Osteoblast (primary cell): ENCODE measurements at places on chromosomes 6 and 20. TPM values are rescaled to one million over a fixed set of nuclear protein-coding genes. Genes with fewer than 3 reads are reported as not detected.
A peak's percentile ranks its signal among the peaks of the same experiment; 100 is the strongest.

GRCh38 chr20:58996226-58996611 lies 10.8 kb downstream of the CTSZ start:
- H3K4me1 ChIP-seq = no peaks in the 10 kb centered on the region
- H3K27me3 ChIP-seq = no peaks in the 10 kb centered on the region
- H3K36me3 ChIP-seq = peaks cover 89% of the 10 kb centered on the region
- H3K27ac ChIP-seq = no peak overlapping the region

DNA sequence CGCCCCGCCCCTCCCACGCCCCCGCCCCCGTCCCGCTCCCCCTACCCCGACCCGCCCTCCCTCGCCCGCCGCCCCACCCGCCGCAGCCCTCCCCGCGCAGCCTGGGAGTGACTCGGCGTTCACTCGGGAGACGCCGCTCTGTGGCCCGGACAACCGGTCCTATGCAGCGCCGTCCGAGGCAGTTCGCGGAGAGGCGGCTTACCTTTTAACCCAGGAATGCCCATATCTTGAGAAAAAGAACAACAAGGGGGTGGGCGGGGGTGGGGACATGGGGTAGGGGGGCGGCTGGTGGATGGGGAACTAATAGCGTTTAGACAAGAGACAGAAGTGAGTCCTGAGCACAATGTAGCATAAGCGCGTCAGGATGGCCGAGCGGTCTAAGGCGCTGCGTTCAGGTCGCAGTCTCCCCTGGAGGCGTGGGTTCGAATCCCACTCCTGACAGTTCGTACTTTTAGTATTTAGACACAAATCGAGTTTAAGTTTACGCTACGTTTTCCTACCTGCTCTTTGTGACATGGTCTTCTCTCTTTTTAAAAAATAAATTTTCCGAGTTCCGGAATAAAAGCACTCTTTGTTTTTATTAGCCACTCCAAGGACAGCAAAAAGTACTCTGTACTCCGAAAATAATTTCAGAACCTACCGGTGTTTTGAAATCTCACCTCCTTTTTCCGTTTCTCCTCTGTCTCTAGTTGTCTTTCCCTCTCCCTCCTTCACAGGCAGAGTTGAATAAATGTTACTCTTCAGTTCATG lies 17.1 kb upstream of the HMGN4 start:
- peak; percentile 99 for DNase-seq
- H3K27me3 ChIP-seq = no peaks in the 10 kb centered on the region
- no peaks in the 10 kb centered on the region for H3K36me3 ChIP-seq
- H3K4me3 ChIP-seq = peak overlapping the region; percentile 79
- peak overlapping the region; percentile 62 for H3K27ac ChIP-seq
- H3K4me1 ChIP-seq = peaks cover 5% of the 10 kb centered on the region

DNA sequence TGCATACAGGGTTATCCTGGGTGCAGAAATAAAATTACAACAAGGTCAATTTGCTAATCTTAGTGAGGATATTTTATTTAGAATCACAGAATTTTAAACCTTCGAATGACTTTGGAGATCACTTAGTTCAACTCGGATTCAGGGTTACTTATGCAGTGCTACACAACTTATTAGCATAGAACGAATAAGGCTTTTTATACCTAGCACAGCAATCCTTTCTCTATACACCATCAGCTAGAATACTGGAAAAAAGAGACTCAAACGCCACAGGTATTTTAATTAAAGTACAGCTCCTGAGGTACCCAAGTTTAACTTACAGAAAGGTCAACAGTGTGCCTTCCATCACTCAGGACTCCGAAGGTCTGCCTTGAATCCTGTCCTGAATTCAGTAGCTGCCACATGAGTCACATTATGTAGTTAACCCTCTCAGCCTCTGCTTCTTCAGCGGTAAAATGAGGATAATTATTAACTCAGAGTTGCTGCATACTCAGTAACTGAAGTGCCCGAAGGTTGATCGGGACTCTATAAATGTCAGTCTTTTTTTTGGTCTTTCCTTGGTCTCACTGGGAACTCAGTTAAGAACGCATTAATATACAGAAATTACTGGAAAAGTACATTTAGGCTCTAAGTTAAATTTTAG lies 6.0 kb upstream of the QKI start:
- H3K27me3 ChIP-seq = no peaks in the 10 kb centered on the region
- no peak overlapping the region for H3K27ac ChIP-seq
- no peak overlapping the region for H3K4me3 ChIP-seq
- DNase-seq = no peak

- peaks cover 16% of the 10 kb centered on the region for H3K4me1 ChIP-seq
- no peaks in the 10 kb centered on the region for H3K36me3 ChIP-seq
- peak; percentile 62 for DNase-seq
- H3K27ac ChIP-seq = peak overlapping the region; percentile 44
- H3K4me3 ChIP-seq = no peak overlapping the region
These were observed 37.1 kb upstream of the PROKR2 start for GRCh38 chr20:5353624-5354496.

DNA sequence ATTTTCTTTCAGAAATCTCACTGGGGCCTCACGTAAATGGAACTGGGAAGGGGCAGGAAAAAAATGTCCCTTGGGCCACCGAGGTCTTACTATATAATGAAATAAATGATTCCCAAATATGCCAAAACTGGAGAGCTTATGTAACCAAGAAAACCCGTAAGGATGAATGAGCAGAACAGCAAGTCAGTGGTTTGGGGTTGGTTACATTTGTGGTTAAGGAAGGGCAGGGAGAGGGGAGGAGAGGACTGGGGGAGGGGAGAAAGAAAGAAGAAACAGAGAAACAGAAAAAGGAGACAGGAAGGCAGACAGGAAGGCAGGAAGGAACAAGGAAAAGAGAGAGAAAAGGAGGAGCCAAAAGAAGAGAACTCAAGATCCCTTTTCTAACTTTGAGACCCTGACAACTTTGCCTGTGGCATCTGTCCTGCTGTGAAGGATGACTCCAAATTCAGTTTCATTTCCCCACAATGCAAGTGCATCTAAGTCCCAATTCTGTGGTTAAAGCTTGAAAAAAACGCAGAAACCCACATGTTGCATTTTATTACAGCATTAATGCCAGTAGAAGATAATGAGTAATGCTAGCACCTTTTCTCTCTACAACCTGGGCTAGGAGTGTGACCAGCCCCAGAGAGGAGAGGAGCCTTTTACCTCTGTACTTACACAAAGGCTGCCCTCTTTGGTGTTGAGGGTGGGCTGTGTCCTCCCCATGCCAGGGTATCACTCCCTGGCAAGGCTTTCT lies 10.8 kb upstream of the ARMC2 start:
- no peaks in the 10 kb centered on the region for H3K27me3 ChIP-seq
- no peak overlapping the region for H3K27ac ChIP-seq
- H3K4me1 ChIP-seq = no peaks in the 10 kb centered on the region
- H3K4me3 ChIP-seq = no peak overlapping the region
- DNase-seq = no peak

Gene SLC16A10
- under 0.01 TPM in 1 of 2 replicates, not detected in the other for total RNA-seq

Gene TP53RK
- 18.0 and 21.0 TPM in 2 replicates for total RNA-seq

Gene FOXC1
- total RNA-seq = 39.4 and 41.0 TPM in 2 replicates

Gene FAM83B
- total RNA-seq = under 0.01 TPM in 1 of 2 replicates, not detected in the other

DNA sequence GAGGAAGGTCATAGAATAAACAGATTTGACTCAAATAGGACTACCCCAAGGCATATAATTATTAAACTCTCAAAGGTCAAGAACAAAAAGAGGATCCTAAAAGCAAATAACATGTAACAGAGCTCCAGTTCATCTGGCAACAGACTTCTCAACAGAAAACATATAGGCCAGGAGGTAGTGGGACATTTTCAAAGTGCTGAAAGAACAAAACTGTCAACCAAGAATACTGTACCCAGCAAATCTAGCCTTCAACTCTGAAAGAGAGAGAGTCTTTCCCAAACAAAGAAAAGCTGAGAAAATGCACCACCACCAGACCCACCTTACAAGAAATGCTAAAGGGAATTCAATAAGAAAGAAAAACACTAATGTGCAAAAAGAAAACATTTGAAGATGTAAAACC lies 11.9 kb downstream of the NQO2 start:
- H3K27ac ChIP-seq = no peak overlapping the region
- no peaks in the 10 kb centered on the region for H3K4me1 ChIP-seq
- H3K4me3 ChIP-seq = no peak overlapping the region
- H3K27me3 ChIP-seq = no peaks in the 10 kb centered on the region

Gene KIF25
- not detected in 2 replicates for total RNA-seq

Gene PRICKLE4
- total RNA-seq = 0.59 TPM in 1 of 2 replicates, not detected in the other

- DNase-seq = no peak
- H3K27ac ChIP-seq = no peak overlapping the region
- no peaks in the 10 kb centered on the region for H3K36me3 ChIP-seq
- no peaks in the 10 kb centered on the region for H3K4me1 ChIP-seq
These were observed 87.0 kb upstream of the OLIG3 start for GRCh38 chr6:137581019-137581707.
